ENCODE measurements at places on chromosomes 11 and 22. TPM values are rescaled to one million over a fixed set of nuclear protein-coding genes. Genes with fewer than 3 reads are reported as not detected.

- DNase-seq, result no peak
Measured at GRCh38 chr22:49955581-49956417, 4.8 kb upstream of the PIM3 start.

The TTC28 gene
- 2.2 TPM for total RNA-seq

The DDTL gene
- not detected for total RNA-seq

DNA sequence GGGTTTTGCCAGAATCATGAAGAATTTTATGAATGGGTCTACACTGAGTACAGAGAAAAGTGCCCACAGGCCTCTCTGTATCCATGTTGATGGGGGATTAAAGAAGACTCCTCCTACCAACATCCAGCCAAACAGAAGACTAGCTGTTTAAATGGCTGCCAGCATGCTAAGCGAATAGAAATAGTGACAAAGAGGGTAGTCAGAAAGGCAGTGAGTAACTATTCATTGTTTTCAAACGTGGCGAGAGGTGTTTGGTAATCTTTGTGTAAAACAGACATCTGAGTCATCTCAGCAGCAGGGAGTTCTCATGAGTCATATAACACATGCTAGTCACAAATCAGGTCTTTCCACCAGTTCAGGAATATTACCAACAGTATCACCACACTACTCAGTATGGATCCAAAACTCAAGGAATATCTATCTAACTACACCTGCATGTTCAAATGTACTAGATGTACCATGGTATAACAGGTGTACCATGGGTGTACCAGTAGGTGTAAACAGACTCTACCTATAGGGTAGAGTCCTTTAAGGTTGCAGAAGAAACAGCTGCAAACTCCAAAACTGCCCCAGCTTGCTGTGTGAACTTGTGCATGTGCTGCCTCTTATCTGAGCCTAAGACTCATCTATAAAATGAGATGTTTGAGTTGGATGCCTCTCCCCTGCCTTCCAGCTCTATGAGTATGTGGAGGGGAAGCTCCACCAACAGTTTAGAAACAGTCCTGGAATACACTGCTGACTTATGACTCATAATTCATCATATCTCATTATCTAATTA lies 82.0 kb downstream of the SLC1A2 start:
- peak; percentile 85 for DNase-seq

GRCh38 chr22:44399906-44400762 lies 87.4 kb upstream of the SHISAL1 start:
- DNase-seq, result no peak

- no peak for DNase-seq
Measured at GRCh38 chr11:6596239-6596877, 7.1 kb downstream of the RRP8 start.

DNA sequence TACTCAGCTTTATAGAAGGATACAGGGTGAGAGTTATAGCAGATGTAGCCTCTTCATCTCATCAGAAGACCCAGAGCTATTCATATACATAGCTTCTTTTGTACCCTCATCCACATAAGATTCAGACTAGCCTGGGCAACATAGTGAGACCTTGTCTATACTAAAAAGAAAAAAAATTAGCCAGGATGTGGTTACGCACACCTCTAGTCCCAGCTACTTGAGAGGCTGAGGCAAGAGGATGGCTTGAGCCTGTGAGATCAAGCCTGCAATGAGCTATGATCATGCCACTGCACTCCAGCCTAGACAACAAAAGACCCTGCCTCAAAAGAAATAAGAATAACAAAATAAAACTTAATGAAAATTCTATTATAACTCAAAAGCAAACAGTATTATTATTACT lies 36.7 kb upstream of the B3GNT6 start:
- no peak for DNase-seq

DNA sequence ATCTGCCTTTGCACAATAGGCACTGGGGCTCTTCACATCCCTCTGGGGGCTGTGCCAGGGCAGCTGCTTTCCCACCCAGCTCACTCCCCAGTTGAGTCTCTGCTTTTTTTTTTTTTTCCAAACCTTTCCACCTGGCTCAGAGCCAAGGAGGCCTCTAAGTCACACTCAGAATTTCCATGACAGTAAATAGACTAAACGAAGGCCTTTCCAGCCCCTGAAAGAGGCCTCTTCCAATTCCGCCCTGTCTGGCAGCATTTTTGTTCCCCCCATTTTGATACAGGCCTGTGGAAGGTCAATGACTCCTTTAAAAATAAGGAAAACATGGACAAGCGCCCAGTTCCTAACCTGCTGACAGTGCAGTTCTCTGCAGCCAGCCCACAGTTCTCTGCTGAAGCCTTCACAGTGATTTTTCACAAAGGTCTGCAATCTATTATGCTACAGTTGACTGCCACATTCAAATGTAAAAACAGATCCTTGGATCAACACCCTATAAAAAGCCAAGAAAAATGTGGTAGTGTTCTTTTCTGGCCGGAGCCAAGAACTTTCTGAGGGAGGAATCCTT lies 107.5 kb upstream of the SESN3 start:
- DNase-seq, result no peak

The TRIM51 gene
- not detected for total RNA-seq

The OR52M1 gene
- not detected for total RNA-seq

DNA sequence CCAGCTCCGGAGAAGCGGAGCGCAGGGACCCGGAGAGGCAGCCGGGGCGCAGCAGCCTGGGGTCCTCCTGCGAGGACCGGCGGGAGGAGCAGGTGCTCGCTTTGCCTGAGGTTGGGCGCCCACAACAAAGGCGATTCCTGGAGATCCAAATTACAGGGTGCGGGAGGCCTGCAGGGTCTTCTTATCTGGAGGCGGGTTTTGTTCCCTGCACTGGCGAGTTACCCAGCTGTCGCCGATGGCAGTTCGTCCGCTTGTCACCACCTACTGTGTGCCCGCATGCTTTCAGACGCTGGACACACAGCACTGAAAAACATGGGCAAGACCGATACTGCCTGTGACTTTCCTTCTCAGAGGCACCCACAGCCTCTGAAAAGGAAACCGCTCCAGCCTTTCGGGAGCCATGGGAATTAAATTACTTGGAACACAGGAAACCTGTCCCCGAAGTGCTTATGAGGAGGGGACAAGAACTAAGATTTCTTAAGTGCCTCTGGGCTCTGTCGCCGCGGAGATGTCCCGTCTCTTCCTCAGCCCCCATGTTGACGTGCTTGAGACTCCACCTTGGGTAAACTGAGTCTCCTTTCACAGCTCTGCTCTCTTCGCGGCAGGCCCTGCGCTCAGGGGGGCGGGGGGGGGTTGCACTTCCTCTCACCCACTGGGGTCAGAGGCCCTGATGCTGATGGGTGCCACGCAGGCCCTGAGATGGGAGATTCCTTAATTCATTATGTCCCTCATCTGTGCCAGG lies 1.3 kb upstream of the ZFTA start:
- no peak for DNase-seq

- DNase-seq, result no peak
Measured at GRCh38 chr11:107259811-107260221, 197.8 kb downstream of the CWF19L2 start.

DNA sequence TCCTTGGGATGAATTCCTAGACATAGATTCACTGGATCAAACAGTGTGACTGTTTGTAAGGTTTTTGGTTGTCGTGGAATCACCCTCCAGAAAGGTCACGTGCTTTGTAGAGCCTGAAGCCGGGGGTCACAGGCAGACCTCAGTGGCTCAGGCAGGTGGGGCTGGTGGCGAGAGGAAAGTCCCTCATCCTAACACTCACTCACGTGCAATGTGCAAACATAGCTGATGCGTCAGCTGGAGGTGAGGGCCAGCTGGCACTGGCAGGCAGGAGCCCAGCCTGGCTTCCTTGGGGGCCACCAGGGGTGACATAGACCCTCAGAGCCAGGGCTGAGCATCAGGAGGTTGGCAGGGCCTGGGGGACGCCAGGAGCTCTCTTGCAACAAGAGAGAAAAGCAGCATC lies 90.0 kb downstream of the ARHGAP8 start:
- no peak for DNase-seq

DNA sequence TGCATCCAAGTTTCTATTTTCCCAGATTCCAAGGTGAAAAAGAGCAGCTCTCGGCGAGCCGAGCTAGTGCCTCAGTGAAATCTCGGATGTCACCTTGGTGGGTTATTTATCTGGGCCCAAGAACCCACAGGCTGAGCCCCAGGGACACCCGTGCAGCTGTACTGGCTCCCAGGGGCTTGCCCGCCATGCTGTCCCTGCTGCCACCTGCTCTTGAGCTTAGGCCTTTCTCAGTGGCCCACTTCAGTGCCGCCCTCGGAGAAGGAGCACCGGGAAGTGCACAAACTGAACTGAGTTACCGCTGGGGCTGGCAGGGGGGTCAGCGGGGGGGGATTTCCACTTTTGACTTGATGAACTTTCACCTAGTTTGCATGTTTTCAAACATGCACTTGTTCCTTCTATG lies 27.9 kb downstream of the CPT1A start:
- no peak for DNase-seq

DNA sequence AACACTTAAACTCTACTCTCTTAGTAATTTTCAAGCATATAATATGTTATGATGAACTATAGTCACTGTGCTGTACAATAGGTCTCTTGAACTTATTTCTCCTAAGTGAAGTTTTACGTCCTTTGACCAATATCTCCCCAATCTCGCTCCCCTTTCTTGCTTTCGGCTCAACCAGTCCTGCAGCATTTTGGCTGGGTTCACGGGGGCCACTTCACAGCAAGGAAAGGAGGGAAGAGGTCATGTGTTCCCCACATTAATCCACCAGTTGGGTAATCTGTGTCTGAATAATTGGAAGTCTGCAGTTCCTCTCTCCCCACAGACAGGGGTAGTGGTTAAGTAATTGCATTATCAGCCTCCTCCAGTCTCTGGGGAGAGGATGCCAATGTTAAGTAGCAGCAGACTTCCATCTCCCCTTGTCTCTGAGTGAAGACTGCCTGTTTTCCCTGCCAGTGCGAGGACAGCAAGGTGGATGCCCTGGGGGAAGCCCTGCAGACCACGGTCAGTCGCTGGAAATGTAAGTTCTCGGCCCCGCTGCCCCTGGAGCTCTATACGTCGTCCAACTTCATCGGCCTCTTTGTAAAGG lies 59.2 kb upstream of the CRTAM start:
- DNase-seq, result no peak

DNA sequence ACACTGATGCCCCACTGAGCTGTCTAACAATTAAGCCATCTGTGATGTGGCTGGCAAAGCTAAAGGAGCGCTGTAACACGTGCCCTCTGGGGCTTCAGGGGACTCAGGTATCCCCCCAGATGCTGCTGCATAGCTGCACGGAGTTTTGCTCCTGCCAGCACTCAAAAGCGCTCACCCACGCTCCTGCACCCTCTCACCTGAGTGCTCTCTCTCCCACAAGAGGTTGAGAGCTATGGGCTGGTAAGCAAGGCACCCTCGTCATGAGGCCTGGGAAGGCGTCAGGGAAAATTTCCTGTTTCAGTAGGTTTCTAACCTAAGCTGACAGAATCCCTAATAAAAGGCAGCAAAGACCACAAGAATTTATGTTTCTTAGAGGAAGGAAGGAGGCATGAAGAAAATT lies 850.3 kb downstream of the OPCML start:
- no peak for DNase-seq

GRCh38 chr22:25081409-25081824 lies 118.2 kb upstream of the CRYBB3 start:
- peak; percentile 41 for DNase-seq

DNA sequence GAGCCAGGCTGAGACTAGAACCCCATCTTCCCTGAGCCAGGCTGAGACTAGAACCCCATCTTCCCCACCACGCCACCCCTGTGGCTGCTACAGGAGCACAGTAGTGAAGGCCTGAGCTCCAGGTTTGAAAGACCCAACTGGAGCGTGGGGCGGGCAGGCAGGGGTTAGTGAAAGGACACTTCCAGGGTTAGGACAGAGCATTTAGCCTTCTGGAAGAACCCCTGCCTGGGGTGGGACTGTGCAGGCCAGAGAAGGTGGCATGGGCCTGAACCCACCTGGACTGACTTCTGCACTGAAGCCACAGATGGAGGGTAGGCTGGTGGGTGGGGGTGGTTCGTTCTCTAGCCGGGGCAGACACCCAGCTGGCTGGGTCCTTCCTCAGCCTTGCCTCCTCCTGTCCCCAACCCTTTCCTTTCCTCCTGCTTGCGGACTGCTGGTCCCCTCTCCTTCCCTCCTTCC lies 24.1 kb downstream of the SUN2 start:
- DNase-seq, result no peak

The ANO1 gene
- not detected for total RNA-seq

GRCh38 chr22:40241200-40241763 lies 63.6 kb downstream of the TNRC6B start:
- DNase-seq, result no peak

- no peak for DNase-seq
Measured at GRCh38 chr11:65796726-65797601, 10.1 kb downstream of the OVOL1 start.

- no peak for DNase-seq
Measured at GRCh38 chr22:32746732-32747131, 54.8 kb upstream of the TIMP3 start.

DNA sequence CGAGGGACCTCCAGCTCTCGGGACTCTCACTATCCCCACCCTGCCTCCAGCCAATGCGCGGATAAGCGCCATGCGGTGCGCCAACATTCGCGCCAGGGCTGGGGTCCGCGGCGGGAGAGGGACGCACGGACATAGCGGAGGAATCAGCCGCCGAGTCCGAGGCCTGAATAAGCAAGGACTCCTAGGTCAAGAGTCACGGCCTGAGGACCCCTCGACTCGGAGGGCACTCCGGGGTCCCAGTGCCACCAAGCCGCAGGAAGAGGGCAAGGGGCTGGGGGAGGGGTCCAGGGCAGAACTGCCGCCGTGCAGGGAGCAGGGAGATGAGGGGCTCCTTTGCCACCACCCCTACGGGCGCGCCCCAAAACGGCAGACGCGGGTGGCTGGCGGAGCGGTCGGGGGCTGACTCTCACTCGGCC lies 552 bp downstream of the DSCAML1 start:
- no peak for DNase-seq

GRCh38 chr22:41862160-41862529 lies 29.2 kb downstream of the SREBF2 start:
- DNase-seq, result no peak

GRCh38 chr22:23181721-23182308 lies 1.5 kb downstream of the BCR start:
- DNase-seq, result no peak

The ANKRD13D gene
- total RNA-seq, result 22.5 TPM

The EFCAB6 gene
- total RNA-seq, result 3.9 TPM

The AQP11 gene
- 6.3 TPM for total RNA-seq

GRCh38 chr11:64894070-64894811 lies 15.8 kb upstream of the EHD1 start:
- peak; percentile 52 for DNase-seq

Data from Caki2 (cell line).